ENCODE measurements at places on chromosomes 1 and 21. TPM values are rescaled to one million over a fixed set of nuclear protein-coding genes. Genes with fewer than 3 reads are reported as not detected.

The SLAMF1 gene
- 6.9 TPM for total RNA-seq

The APCS gene
- total RNA-seq = not detected

The PTPRU gene
- 37.3 TPM for total RNA-seq

The OR2M2 gene
- not detected for total RNA-seq

The SYCP1 gene
- not detected for total RNA-seq

The SPATA17 gene
- total RNA-seq = not detected

DNA sequence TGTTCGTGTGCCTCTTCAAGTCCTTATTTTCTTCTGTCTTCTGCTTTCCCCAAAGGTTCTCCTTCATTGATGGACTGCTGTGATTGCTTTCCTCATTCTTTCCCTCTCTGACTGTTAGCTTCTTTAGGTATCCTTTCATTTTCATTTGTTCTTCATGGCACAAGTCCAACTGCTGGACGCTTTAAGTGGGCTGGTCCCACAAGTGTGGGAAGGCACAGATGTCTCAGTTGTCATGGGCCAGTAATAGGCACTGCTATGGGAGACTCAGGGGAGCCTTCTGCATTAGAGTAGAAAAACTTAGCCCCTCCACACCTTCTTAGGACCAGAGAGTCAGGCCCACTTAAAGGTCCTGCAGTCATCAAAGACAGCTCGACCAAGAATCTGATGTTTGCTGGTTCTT, 122.3 kb upstream of the C1orf105 start:
- DNase-seq = no peak

- DNase-seq = no peak
Observed at GRCh38 chr1:117735045-117735992, 129.5 kb downstream of the TENT5C start.

GRCh38 chr1:54463259-54464030, 57.3 kb upstream of the SSBP3 start:
- no peak for DNase-seq

DNA sequence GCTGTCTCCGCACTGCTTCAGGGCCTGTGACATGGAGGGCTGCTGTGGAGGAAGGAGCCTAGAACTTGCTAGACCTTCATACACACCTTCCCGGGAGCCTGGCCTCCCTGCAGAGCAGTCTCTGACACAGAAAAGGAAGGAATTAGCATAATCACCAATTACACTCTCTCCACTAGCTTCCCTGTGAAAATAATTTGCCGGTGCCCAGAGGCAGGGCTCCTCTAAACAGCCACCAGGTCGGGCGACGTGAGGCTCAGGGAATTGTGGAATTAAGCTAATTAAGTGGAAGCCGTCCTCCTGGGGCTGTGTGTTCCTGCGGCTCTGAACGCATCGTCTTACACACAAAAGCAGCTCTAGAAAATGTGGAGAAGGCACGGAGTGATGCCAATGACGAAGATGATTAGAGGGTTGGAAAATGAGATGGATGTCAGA, 82.6 kb downstream of the NENF start:
- no peak for DNase-seq

DNA sequence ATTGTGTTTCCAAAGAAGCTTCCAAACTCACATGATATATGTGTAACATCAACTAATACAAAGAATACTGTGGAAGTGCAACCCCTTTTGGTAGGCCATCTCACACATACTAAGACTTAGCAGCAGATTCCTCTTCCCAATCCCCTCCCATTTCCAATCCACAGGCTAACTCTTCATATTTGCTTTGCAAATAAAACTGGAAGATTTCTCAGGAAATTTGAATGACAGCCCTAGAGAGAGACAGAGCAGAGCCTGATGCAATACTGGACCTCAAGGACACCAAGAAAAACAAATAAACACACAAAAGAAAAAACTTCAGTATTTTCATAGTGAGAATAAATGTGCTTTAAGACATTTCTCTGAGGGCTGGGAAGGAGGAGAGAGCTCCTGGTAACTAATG, 190.2 kb upstream of the BRINP3 start:
- DNase-seq = no peak

- no peak for DNase-seq
Observed at GRCh38 chr1:174191349-174191862, 32.1 kb downstream of the RABGAP1L start.

DNA sequence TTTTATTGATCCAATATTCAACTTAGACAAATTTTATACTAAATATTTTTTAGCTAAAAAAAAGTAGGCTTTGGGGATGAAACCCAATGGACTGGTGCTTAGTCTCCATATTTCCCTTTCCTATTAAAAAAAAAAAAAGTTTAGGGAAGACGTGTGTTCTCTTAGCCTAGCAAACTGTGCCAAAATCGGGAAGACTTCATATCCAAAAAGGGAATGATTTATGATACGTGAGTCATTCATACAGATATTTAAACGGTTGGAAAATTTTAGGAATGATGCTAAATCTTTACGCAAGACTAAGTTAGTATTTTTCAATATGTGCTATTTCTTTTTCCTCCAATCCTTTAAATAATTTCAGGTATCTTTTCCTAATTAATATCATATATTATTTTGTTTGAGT, 50.7 kb downstream of the SPATA17 start:
- DNase-seq = no peak

DNA sequence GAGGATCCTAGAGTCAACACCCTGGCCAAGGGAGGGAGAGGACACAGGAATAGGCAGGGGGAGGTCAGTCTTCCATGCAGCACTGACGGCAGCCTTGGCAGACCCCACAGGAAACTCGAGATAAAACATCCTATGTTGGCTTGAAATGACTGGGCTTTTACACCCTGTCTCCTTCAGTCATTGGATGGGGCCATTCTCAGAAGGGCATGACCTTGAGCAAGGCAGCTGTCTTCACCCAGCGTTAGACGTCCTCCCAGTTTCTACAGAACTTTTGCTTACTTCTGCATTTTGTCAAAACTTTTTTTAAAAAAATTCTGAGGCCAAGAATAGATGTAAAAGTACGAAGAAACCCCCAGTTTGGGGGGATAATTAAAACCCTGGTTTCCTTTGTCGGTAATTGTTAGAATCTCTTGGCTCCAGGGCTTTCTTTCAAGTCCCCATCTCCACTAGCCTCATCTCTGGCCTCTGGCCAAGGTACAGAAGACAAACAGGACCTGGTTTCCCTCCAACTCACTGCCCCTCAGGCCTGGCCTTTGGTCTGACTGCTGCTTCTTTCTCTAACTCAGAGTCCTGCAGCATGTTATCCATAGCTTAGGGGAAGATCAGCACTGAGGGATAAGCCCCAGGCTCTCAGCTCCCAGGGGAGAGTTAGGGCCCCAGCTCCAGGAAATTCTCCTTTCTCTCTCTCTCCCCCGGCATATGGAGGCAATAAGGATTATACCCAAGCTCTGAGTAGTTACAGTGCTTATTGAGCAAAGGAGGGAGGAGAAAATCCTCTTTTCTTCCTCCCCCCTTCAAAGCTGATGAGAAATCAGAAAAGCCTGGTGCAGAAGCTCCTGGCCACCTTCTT, 51.6 kb upstream of the KCND3 start:
- no peak for DNase-seq

DNA sequence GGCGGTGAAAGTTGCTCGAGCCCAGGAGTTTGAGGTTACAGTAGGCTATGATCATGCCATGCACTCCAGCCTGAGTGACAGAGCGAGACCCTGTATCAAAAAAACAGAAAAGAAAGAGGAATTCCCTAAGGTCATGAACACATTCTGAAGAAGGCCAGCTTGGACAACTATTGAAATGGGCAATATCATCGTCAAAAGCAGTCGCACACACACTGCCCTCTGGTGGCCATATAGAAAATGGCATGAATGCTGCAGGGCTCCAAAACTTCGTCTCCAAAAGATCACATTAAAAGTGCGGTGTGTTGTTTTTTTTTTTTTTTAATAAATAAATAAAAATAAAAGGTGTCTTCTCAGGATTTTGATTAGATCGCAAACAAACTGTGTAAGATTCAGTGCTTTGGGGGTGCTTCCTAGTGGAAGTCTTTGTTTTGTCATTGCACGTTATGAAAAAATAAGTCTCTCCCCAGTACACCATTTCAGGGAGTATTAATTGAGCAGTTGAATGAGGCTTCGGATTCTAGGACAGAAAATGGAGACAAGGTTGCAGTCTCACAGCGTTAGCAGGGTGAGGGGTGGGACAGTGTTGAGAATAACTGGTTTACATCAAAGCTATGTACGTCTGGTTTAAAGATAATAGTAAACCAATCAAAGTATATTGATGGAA, 87.5 kb upstream of the FMN2 start:
- DNase-seq = no peak

DNA sequence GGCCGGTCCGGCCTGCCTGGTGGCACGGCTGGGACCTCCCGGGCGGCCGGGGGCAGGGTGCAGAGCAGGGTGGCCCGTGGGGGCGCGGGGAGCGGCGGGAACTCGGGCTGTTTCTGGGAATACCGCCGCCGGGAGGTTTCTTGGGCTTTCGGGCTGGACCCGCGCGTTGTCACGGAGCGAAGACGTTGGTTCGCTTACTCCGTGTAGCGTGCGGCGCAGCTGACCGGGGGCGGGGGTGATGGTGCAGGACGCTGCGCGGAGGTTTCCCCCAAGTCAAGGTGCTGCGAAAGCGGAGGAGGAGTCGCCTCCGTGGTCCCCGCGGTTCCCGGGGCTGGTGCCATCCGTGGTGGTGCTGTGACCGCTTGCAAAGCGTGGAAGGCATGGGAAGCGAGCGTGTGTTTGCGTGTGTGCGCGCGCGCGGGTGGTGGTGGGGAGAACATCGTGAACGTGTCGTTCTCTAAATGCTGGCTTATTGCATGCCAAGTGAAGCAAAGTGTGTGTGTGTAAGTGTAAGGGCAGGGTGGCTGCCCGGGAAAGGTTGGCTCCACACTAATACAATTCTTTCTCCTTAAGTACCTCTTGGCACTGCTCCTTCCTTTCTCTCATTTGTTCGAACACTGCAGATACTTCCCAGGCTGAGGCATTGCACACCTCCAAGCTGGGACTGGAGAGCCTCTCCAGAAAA, 1.1 kb downstream of the RYR2 start:
- no peak for DNase-seq

DNA sequence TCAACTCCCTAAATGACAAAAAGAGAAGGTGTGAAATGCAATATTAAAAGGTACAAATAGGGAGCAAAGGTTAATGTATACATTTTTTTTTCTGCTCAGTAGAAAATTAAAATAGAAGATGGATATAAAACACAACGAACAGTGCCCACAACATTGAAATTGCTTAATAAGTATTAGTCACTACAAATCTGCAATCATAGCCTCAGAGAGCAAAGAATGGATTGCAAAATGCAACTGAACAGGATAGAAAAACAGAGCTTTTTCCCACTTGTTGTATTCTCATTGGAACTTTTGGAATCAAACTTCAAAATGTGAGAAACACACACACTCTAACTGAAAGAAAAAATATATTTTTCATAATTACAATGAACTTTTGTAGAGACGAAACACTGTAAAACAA, 552.2 kb upstream of the NCAM2 start:
- no peak for DNase-seq

Data from vagina (tissue), 2 donors.